Stimulated activated CD4-positive, alpha-beta T cell treated with anti-CD3 and anti-CD28 coated beads, Interleukin-15, amount 100 ng/mL, for 24 hours (primary cell): ENCODE measurements at places on chromosomes 13 and 19.

- DNase-seq: no peak
These were observed 695.3 kb downstream of the DACH1 start for GRCh38 chr13:71171740-71172139.

DNA sequence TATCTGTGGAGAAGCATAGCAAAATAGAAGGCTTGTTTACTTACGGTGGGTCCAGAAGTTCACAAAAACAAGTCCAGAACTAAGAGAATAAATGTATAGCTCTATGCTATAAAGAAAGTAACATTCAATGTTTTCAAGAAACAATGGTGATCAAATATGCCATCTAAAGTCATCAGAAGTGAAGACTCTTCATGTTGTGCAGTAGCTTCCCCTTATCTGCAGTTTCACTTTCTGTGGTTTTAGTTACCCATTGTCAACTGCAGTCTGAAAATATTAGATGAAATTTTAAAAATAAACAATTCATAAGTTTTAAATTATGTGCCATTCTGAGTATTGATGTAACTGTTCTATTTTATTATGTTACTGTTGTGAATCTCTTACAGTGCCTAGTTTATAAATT lies 72.5 kb downstream of the EDNRB start:
- DNase-seq: no peak

DNA sequence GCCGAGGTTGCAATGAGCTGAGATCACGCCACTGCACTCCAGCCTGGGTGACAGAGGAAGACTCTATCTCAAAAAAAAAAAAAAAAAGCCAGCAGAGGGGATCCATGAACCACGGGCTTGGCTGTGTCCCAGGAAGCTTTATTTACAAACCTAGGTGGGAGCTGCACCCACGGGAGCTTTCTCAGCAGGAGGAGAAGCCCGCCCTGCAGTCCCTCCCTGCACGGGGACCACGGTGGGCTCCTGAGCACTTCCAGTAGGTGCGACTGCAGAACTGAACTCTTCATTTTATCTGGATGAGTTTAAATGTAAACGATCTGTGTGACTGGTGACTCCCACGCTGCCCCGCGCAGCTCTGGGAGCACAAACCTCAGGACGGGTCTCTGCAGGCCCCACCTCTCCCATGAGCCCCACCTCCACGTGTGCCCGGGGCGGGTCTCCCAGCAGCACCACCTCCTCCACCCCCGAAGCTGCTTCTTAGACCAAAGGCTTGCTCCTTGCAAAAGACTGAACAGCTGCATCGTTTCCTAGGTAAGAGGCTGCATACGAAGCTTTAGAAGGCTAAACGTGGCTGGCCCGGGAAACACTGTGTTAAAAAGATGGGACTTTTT lies 66.4 kb downstream of the SPACA7 start:
- no peak for DNase-seq

DNA sequence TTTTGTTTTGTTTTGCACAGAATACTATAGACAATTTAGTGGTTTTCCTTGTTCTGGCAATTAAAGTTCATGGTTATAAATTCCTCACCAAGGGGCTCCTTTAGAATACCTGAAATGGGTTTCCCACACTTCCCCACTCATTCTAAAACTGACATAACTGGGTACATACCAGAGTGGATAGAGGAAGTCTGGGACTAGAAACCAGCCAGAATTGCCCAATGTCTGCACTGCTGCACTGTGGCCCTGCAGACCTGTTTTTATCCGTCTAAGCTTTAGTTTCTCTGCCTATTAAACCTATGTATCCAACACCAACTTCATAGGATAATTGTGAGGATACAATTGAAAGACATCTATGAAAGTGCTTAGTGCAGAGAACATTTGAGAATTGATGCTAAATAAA lies 498.6 kb downstream of the KCTD12 start:
- DNase-seq: no peak

DNA sequence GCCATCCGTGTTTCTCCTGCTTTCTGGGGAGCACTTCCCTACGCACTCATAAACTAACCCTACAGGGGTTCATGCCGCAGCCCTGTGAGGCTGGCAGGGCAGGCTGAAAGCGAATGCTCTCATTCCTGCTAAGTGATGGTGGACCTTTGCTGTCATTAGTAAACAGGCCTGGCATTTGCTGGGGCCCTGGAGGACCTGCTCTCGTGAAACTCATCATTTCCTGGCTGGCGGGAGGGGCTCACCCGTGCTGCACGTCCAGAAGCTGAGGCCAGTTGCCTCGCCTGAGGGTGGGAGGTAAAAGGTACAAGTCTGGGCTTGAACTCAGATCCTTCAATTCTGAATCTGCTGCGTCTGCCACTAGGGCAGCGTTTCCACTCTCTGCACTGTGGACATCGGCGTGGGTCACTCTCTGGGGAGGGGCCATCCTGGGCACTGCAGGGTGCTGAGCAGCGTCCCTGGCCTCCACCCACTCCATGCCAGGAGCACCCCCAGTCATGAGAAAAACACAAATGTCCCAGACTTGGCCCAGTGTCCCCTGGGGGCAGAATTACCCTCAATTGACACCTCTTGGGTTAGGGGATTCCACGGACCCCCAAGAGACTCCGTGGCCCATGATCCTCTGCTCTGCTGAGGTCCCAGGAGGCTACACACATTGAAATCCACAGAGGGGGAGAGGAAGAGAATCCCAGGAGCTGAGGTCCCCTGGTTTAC lies 7.0 kb downstream of the MOB3A start:
- DNase-seq: peak; percentile 30

GRCh38 chr13:31670831-31671617 lies 68.3 kb upstream of the RXFP2 start:
- DNase-seq: no peak

GRCh38 chr13:99302637-99303505 lies 4.3 kb downstream of the GPR183 start:
- DNase-seq: no peak

DNA sequence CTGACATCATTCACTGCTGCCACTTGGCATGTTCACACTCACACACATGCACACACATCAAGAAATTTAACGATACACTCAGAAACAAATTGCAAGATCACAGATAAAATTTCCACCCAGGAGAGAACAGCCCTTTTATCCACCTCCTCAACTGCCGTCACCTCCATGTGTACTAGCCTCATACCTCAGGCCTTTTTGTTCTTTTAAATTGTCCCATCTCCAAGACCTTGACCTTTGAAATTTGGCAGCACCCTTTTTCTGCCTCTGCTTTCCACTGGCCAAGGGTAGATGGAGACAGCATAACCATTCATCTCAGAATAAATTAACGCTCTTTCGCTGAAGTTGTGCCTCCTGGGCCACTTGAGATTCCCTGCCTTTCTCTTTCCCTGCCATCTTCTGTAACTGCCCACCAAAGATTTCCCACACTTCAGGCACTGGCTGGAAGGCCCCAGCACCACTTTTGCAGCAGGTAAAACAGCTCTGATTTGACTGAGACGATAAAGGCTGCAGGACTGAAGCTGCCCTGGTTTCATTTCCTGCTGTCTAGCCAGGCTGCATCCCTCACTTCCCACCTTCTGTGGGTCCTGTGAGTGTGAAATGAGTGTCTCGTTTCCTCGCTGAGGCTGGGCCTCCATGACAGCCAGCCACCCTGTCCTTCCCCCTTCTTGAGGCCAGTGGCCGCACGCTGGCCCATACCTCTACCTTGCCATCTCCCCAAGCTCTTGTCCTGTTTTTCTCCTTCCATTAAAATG lies 39.3 kb downstream of the MBNL2 start:
- peak; percentile 31 for DNase-seq

DNA sequence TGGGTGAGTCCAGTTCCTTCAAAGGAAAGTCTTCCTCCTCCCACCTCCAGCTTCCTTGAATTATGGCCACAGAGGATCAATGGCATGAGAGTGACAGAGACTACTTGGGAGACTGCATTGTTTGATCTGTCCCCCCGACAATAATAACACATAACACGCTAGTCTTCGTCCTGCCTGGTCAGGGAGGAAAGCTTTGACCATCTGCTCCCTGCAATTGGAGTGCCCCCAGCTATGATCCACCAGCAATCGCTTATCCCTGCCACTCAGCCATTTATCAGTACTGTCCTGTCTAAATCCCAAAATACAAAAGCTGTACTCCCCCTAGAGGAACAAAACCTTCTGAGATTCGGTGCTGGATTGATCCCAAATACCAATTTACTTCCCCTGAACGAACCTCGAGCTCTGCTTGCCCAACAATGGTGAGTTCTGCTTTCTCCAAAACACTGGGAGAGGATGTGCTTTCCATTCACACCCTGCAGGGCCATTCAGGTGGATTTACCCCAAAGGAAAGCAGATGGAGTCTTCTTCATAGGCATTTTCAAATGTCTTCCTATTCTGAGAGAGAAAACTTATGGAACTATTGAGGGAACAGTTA lies 466.7 kb downstream of the TSHZ3 start:
- no peak for DNase-seq

DNA sequence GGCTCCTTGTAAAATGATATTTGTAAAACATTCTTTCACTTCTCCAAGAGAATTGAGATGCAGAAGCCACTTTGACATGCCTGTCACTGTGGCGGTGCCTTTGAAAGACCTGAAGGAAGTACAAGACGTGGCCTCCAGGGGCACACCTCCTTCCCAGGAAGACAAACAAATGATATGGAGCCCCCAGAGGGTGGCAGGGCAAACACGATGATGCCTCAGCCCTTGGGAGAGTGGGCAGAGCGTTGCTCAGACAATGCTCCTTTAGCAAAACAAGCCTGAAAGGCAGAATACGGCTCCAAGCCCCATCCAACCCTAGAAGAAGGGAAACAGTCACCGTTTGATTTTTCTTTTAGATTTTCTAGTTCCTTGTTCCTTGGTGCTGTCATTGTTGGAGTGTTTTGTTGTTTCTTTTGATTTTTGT lies 9.2 kb upstream of the ATP12A start:
- peak; percentile 31 for DNase-seq

- no peak for DNase-seq
These were observed 20.6 kb upstream of the METTL21C start for GRCh38 chr13:102715447-102715846.

DNA sequence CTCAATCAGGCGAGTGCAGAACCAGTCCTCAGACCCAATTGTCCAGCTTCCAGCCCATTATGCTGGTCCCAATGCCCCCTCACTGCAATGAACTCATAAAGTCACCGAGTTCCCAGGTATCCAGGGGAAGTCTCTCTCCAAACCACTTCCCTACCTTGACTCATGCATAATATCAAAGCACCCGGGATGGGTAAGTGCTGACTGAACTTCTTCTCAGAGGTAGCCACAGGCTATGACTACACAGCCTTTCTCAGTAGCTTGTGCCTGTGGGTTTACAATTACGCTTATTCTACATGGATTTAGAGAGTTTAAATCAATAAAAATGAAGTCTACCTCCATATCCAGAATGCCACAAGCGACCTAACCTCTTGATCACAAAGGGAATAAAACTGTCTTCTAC lies 1.7 kb upstream of the C13orf42 start:
- DNase-seq: no peak

DNA sequence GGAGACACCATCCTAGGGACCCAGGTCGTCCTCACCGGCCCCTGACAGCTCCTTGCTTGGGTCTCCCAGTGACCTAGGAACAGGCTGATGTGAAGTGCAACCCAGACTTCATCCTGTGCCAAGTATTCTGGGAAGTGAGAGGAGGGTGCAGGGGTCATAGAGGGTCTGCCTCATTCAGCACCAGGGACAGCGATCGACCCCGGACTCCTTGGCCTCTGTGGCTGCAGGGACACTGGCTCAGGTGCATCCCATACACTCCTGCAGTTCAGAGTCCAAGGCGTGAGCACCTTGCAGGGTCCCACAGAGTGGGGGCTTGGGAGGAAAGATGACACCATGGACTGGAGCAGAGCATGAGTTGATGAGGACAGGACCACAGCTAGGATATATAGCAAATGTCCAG lies 10.0 kb upstream of the OR10H2 start:
- DNase-seq: no peak

- no peak for DNase-seq
These were observed 383.1 kb upstream of the GPC6 start for GRCh38 chr13:92843549-92843948.
